ENCODE measurements at places on chromosomes 11 and 22.

- DNase-seq = no peak
These were observed 12.1 kb upstream of the BLID start for GRCh38 chr11:122128146-122128545.

GRCh38 chr11:84819128-84819527 lies 808.0 kb downstream of the DLG2 start:
- DNase-seq = no peak

GRCh38 chr11:133388260-133388659 lies 144.0 kb downstream of the OPCML start:
- DNase-seq = no peak

DNA sequence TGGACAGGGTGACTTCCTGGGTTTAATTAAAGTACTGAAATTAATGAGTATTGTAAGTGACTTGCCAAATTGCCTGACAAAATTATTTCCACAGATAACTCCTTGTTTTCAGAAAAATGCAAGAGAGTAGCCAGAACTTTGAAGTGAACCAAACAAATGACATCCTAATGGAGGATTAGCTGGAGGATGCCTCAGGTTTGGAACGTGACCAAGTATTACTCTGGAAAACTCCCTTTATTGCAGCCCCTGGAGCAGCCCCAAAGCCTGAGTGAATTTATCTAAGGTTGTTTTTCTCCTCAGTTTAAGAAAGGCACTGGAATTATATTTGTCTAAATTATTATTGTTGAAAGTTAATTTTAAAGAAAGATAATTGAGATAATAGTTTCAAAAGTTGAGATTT lies 343.6 kb upstream of the MTNR1B start:
- DNase-seq = no peak

DNA sequence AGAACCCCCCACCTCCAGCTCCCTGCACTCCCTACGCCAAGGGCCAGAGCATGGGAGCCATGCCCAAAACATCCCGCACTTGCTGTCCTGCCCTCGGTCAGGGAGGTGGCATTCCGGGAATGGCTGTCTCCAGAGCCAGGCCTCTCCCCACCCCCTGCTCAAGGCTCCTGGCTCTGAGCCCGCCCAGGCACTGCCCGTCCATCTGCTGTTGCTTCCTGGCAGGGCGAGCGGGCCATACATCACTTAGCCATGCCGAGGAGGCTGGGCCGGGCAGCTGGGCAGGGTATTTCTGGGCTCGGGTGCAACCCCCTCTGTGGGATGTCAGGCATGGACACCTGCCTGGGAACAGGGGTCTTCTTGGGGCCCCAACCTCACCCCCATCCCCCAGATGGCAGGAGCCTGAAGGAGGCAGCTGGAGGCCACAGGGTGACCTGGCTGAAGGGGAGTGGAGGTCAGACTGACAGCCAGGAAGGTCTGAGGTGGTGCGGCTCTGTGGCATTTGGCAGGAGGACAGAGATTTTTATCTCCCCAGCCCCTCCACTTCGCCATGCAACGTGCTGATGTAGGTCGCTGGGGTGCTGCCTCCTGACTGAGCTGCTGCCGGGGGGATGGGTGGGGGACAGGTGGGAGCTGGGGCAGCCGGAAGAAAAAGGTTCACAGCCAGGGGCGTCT lies 8.7 kb upstream of the CABP7 start:
- DNase-seq = no peak

DNA sequence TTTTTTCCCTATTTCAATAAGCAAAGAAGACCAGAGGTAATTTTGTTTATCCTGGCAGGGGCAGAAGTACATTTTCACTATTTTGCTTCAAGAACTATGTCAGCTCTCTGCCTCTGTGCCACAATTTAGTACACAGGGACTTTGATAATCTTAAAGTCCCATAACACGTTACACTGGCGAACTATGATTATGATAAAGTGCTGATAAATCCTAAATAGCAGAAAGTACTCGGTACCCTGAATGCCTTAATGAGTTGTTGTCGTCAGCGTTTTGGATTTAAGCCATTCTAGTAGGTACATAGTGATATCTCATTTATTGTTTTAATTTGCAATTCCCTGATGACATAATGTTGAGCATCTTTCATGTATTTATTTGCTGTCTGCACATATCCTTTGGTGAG lies 16.6 kb upstream of the PHOX2A start:
- no peak for DNase-seq

- peak; percentile 36 for DNase-seq
These were observed 511 bp upstream of the CLCF1 start for GRCh38 chr11:67373648-67374570.

DNA sequence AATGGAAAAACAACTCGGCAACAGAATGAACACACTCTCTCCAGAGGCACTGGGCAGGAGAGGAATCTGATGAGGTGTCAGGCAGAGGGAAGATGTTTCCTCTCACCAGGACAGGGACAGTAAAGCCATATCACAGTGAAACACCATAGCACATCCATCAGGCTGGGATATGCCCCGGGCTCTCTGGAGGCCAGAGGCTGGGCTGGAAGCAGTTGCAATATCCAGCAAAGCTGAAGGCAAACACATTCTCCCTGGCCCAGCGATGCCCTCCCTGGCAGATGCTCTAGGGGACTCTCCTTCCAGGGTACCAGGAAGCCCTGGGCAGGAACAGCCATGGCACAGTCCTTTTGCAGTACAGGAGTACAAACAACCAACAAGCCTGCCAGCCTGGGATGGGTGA lies 11.1 kb downstream of the RSPH14 start:
- DNase-seq = no peak

DNA sequence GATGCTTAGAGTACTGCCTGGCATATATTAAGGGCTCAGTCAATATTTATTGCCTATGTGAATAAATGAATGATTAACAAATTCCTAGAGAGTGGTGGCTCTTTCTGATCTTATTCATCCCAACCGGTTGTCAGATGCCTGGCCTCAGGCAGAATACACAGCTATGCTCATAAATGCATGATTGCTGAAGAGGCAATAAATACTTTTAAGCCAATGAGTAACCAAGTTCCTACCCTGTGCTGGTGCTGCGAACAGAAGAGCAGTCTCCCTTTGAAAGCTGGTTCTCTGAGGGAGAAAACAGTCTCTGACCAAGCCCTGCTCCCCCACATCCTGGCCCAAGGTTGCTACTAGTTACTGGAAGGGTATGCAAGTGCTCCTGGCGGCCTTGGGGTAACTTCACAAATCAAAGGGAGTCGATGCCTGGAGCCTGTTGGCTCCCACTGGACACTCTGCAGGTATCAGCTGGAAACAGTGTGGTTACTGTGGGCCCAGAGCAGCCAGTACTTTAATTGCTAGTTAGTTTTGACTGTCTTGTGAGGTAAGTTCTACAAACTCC lies 2.8 kb downstream of the USH1C start:
- DNase-seq = no peak

- DNase-seq = no peak
These were observed 81.3 kb downstream of the C22orf31 start for GRCh38 chr22:28980326-28980725.

GRCh38 chr11:111937461-111937769 lies 272 bp downstream of the DIXDC1 start:
- no peak for DNase-seq

GRCh38 chr22:27996529-27996925 lies 77.5 kb upstream of the PITPNB start:
- no peak for DNase-seq

GRCh38 chr11:120168108-120168959 lies 30.4 kb upstream of the TRIM29 start:
- no peak for DNase-seq

GRCh38 chr22:33737662-33738061 lies 182.6 kb downstream of the LARGE1 start:
- DNase-seq = no peak

DNA sequence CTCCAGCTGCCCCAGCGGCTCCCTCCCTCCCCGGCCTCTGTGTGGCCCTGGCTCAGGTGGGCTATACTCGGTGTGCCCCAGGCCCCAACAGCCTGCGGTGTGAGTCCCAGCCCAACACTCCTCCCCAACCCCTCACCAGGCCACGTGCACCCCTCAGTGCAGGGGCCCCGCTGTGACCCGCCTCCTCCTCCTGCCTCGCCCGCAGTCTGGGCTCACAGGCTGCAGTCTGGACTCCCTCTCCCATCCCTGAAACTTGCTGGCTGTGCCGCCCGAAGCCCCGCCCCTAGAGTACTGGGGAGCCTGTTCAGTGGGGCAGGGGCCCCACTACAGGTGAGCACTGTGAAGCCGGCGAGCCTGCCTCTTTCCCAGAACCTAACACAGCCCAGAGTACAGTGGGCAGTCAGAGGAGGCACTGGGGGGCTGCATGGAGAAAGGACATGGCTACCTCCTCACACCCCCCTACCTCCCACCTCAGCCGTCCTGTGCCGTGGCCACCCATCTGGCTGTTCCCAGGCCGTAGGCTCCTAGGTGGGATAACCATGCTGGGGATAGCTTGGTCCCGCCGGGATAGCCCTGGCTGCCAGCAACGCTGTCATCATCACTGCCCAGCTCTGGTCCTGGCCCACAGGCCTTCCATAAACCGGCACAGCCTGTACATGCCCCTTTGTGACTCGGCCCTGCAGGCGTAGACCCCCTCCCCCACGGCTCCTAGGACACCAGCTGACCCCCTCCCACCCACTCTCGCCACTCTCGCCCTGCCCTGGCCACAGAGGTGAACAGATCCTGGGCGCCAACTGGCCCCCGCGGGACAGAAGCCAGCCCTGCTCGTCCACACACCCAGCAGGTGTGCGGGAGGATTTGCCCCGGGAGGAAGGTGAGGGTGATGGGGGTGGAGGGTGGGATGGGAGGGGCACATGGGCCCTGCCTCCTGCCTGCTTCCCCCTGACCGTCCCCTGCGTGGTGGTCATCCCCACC lies 29.7 kb downstream of the CELSR1 start:
- DNase-seq = no peak

DNA sequence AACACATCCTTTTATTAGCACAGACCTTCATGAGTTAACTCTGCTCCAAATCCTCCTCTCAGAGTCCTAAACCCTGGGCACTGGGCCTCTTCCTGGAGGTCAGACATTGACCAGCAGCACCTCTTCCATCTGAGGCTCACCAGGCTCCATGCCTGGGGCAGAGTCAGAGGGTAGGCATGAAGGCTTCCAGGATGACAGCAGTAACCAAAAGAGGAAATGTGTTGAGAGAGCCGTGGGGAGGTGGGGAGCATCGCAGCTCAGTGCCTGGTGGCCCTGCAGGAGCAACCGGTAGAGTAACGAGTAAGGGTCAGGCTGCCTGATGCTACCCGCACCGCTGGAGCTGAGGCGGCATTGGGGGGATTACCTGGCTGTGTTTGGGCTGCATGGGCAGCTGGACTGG lies 9.4 kb upstream of the NAV2 start:
- DNase-seq = no peak

- no peak for DNase-seq
These were observed 17.5 kb downstream of the GLB1L2 start for GRCh38 chr11:134349109-134349801.

- no peak for DNase-seq
These were observed at the start of gene HOATZ for GRCh38 chr11:111514216-111515031. TSS of gene HOATZ (plus strand) at chr11:111514778. CDS start at chr11:111514785, 7 bp downstream.

- DNase-seq = no peak
These were observed 1356.2 kb downstream of the TBC1D22A start for GRCh38 chr22:48118654-48119053.

DNA sequence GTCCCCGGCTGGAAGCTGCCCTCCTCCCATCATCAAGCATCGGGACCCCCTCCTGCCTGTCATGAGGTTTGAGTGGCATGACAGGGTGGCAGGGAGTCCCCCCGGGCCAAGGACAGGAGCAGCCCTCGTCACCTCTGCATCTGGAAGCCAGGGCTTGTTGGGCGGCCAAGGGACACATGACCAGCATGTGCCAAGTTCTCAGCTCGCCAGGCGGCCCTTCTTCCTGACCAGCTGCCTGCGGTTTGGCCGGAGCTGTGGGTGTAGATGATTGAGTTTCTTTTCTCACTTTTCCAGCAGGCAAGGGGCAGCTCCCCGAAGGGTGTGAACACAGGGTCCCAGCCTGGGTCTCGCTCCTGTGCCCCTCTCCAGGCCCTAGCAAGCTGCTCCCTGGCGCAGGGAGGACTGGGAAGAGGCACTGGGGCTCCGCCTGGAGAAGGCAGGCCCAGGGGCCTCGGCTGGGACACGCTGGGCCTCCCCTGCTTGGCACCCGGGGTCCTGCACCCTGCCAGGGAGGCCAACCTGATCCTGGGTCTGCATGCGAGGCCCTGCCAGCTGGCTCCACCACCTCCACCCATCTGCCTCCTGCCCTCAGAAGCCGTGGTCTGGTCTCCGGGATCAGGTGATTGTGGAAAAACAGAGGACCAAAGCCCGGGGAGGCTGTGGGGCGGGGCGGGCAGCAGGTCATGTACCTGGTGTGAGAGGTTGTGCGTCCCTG lies 13.4 kb downstream of the ARHGAP8 start:
- DNase-seq = no peak

DNA sequence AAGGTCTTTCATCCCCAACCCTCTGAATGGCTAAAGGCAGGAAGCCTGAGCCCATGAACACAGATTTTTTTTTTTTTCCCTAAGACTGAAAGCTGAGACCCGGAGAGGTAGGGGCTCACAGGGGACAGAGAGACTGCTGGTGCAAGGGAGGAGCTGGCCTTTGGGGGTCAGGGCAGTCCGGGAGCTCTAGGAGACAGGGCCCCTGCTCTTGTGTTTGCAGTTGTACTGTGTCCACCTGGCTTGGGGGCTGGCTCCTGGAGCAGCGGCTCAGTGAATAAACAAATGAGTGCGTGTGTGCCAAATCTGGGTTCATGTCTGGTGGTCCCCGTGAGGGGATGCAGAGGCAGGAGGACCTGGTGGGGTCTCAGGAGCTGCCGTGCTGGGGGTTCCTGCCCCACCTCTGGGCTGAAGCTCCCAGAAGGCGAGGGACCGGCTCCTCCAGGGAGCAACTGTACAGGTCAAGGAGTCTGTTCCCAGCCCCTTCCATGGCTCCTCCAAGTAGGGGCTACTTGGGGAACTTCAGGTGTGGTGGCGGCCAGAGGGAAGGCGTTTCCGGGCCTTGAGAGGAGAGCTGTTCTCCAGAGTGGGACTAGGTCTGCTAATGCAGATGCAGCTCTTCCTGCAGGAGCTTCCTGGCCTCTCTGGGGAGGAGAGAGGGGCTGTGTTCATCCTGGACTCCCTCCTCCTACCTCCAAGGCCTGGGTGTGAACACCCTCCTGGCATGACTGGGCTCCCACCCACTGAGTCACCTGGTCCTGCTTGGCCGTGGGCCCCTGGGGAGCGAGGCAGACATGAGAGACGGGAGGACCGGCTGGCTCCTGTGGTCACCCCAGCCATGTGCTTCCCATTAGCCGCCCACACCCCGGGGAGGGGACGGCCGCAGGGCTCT lies 57.6 kb downstream of the FBXO7 start:
- no peak for DNase-seq

DNA sequence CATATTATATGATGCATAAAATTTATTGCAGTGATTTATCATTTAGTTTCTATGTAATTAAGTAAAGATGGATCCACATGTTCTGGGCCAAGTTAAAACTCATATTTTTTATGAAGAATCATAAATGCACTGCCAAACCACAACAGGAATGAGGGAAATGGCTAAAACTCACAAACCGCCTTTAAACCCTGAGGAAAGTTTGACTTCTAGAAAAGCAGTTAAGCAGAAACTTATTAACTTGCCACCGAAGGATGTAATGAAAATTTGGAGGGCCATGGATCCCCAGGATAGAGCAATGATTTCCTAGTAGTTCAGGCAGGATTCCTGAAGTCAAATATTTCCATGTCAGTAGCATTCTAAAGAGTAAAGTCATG lies 218.3 kb upstream of the CTSC start:
- no peak for DNase-seq

All from stimulated activated CD4-positive, alpha-beta T cell treated with anti-CD3 and anti-CD28 coated beads, Interleukin-15, amount 100 ng/mL, for 1 hour (primary cell).